H54 (cell line): ENCODE measurements at places on chromosomes 5 and 9.

DNA sequence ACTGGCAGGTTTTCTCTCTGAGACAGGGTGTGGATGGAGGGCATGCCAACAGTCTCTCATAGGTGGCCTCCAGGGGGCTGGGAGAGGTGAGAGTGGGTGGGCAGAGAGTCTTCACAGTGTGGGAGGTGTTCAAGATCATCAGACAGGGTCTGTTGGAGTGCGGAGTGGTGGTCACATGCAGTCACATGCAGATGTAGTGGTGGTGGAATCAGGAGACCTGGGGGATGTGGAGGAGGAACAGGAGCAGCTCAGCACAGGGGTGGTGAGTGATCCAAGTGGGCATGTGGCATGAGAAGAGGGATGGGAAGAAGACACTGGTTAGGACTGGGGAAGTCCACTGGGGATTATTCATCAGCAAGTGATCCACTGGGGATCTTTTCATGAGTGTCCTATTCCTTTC is 5.8 kb downstream of the GM2A start:
- DNase-seq = no peak

DNA sequence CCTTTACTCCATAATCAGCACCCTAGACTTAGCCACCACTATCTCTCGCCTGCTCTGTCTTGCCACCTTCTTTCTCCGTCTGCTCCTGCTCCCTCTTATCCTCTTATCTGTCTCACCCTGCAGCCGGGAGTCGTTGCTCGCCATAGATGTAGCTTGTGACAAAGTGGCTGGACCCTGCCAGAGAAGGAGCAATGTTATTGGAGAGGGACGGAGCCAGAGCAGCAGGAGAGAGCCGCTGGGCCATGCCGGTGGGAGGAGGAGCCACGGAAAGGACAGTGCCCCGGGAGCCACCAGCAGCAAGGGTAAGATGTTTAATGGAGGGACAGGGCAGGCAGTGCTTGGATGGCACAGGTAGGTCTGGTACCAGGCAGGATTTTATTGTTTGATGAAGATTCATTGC is 137.3 kb downstream of the SEC61B start:
- DNase-seq = no peak

DNA sequence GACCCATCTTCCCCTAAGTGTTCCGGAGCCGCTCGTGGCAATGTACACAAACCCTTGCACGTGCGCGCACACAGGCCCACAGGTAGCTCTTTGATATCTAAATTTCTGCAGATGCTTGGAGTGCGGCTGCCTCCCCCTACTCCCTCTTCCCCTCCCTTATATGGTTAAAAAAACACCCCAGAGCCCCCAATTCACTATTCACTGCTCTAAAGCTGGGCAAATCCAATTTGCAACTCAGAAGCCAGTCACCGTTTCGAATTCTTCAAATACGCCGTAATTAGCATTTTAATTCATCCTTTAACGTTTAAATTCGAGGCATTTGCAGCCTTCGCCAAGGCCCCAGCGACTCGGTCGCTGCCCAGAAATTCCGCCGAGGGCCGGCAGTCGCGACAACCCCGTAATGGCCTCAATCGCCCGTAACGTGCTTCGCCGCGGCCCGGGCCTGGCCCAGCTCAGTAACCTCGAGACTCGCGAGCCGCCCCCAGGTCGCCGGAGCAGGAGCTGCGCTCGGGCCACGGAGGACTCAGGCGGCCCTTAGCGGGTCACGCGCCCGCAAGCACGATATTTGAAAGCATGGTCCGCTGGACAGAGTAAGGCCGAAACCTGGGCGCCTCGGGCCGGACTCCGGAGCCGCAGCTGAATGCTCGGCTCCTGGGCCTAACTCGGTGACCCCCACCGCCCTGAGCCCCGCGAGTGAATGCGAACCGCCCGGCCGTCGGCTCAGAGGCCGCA is 1.3 kb downstream of the IRX2 start:
- DNase-seq = no peak

DNA sequence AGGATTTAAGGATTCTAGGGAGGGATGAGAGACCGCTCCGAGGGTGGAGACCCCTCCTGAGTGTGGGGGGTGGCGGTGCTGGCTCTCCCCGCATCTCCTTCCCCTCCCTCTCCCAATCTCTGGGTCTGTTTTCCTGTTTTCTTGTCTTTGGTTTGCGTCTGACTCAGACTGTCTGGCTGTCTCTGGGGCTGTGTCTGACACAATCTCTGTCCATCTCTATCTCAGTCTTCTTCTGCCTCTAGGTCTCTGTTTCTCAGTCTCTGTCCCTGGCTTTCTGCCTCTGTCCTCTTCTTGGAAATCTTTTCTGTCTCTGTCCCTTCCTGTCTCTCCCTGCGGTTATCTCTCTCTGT is 196 bp upstream of the GRM6 start:
- no peak for DNase-seq

- DNase-seq = no peak
These were observed 71.5 kb downstream of the NR6A1 start for GRCh38 chr9:124699575-124699974.

GRCh38 chr5:172775326-172776234 is 4.6 kb upstream of the DUSP1 start:
- no peak for DNase-seq

- no peak for DNase-seq
These were observed 478.1 kb upstream of the CDH9 start for GRCh38 chr5:27516437-27516836.

DNA sequence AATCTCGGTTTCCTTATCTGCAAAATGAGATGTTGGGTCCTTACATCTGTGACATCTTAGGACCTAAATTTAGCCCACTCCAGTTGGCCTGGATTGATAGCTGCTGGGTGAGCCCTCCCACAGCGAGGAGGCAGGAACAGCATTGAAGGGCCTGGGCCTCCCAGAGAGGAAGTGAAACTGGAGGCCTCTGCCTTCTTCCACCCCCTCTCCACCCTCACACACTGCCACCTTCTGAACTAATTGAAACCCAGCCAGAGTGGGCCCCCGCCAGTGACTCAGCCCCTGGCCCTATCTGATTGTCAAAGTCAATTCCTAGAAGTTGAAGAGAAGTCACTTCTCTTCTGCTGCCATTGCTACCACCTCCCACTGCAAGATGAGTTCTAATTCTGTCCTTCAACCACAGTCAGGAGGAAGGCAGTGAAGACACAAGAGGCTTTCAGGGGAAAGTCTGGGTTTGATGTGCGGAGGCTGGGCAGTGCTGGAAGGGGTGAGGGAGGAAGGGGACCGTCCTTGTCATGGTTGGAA is 55.2 kb upstream of the NEK6 start:
- no peak for DNase-seq
